ENCODE measurements at places on chromosomes 4 and X.

DNA sequence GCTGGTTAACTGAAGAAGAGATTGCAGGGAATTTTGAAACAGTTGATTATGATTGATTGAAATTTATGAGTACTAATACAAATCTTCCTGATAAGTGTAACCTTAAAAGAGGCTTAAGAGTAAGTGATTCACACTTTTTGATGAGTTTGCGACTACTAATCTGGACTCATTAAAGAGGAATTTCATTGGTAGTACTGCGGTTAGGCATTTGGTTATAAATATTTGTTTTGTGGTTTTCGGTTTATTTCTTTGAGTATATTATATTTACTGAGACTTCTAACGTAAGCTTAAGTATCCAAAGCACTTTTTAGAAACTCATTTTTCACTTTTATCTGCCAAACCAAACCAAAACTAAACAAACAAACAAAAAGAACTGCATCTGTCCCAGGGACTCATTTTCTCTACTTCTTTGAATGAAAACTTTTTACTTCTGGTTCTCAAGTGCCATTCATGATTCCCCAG is 20.7 kb downstream of the SLIT2 start:
- DNase-seq, result peak; percentile 71

GRCh38 chr4:1419708-1420107 is 13.5 kb upstream of the NKX1-1 start:
- no peak for DNase-seq

DNA sequence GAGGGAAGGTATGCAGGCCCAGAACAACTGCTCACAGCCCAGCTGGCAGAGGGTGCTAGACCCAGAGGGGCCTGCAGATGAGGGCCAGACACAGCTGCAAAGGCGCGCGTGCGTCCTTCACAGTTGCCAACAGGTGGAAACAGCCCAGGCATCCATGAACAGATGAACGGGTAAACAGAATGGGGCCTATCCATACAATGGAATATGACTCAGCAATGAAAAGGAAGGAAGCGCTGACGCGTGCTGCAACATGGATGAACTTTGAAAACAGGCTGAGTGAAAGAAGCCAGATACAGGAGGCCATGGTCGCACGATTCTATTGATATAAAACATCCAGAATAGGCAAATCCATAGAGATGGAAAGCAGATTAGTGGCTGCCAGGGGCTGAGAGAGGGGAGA is 83.1 kb upstream of the DDX3X start:
- DNase-seq, result no peak

DNA sequence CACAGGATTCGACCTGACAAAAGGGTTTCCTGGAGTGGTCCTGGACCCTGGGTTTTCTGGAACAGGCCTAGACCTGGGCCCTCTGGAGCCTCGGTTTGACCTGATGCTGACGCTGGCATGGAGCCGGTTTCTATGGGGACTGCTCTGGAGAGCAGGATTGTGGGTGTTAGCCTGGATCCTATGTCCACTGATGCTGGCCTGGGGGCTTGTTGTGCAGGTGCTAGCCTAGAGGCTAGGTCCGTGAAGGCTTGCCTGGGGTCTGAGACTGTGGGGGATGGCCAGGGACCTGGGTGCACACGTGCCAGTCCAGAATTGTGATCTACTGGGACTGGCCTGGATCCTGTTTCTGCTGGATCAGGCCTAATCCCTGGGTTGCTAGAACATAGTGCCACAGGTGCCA is 173.1 kb downstream of the TMEM47 start:
- DNase-seq, result no peak

- no peak for DNase-seq
Measured at GRCh38 chr4:14855719-14856061, 146.6 kb upstream of the CPEB2 start.

DNA sequence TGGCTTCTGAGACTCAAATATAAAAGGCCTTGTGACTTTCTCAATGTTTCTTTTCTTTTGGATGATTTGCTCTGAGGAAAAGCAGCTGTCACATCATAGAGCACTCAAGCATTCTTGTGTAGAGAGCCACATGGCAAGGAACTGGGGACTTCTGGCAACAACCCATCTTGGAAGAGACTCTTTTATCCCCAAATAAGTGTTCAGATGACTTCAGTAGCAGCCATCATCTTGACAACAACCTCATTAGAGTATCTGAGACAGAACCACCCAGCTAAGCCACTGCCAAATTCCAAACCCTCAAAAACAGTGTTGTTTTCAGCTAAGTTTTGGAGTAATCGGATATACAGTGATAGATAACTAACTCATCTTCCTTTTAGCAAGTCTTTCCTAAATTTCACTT is 1431.7 kb upstream of the IGFBP7 start:
- DNase-seq, result no peak

- DNase-seq, result no peak
Measured at GRCh38 chrX:139844884-139845283, 88.0 kb downstream of the ATP11C start.

GRCh38 chr4:105950701-105951100 is 55.4 kb downstream of the NPNT start:
- DNase-seq, result no peak

- DNase-seq, result peak; percentile 20
Measured at GRCh38 chr4:99915449-99915848, 21.2 kb upstream of the LAMTOR3 start.

DNA sequence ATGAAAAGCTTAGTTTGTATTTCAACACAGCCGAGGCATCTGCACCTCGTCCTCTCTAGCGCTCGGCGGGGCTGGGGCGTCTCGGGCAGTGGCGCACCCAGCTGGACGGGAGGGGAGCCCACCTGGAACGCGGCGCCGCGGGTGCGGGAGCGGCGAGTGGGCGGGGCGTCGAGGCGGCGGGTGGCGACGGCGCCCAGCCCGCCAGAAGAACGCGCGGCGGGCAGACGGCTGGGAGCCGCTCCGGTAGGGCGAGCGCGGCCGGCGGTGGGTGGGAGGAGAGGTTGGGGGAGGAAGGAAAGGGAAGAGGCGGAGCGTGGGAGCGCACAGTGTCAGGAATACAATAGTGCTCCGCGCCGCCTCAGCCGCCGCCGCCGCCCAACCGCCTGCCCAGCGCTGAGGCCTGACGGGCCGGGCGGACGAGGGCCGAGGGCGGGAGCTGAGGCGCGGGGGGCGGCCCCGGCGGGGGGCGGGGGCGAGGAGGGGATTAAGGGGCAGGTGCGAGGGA is at the start of gene JADE3:
Gene JADE3, plus strand, starts transcription at position 324 of the 505 bp plus-strand sequence. CDS start 72,474 bp downstream, outside the sequence.
- DNase-seq, result peak; percentile 75

- no peak for DNase-seq
Measured at GRCh38 chrX:78109458-78109857, 5.4 kb downstream of the PGK1 start.

DNA sequence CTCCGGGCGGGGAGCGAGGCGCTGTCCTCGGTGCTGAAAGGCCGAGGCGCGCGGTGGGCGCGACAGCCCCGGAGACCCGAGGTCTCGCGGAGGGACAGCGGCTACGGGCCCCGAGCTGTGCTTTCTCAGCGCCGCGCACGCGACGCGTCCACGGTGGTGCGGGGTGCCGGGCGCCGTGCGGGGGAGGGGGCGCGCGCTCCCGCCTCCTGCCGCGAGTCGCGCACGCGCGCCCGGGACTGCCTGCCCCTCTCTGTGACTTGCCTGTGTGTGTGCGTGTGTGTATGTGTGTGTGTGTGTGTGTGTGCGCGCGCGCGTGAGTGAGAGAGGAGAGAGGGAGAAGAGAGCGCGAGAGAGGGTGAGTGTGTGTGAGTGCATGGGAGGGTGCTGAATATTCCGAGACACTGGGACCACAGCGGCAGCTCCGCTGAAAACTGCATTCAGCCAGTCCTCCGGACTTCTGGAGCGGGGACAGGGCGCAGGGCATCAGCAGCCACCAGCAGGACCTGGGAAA is at the start of gene GRIA2:
Gene GRIA2, plus strand, starts transcription at position 358 of the 511 bp plus-strand sequence. CDS start 315 bp downstream, outside the sequence.
- peak; percentile 71 for DNase-seq

DNA sequence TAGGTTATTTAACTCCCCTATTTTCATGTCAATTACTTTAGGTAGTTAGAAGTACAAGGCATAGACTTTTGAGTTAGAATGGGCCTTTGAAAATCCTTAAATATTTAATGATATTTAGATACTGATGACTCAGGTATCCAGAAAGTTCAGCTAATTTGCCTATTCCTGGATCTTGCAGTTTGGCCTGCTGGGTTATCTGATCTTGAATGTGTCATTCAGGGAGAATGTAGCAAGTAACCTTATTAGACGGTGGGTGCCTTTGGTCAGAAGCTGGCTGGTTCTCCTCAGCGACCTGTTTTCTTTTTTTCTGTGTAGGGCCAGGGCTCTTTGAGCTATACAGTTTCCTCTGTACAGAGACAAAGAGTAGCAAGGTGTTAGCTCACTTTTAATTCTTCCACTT is 42.0 kb downstream of the MTM1 start:
- peak; percentile 4 for DNase-seq

GRCh38 chrX:78650906-78651437 is 8.2 kb downstream of the RTL3 start:
- DNase-seq, result peak; percentile 85

GRCh38 chrX:40508560-40508959 is 72.2 kb upstream of the ATP6AP2 start:
- no peak for DNase-seq

DNA sequence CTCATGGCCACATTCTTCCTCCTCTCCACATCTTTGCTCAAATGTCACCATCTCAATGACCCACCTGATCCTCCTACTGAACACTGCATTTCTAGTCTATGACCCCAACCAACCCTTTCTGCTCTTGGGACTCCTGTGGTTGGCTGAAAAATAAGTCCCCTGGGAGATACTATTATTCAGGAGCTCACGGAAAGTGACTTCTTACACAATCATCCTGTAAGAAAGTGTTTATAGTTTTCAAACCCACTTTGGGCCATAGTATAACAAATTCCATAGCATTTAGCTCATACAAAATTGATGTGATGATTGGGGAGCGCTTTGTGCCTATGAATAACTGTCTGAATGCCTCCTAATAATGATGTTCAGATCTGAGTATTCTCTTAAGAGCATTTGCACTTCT is 161.4 kb upstream of the HS3ST1 start:
- DNase-seq, result no peak

DNA sequence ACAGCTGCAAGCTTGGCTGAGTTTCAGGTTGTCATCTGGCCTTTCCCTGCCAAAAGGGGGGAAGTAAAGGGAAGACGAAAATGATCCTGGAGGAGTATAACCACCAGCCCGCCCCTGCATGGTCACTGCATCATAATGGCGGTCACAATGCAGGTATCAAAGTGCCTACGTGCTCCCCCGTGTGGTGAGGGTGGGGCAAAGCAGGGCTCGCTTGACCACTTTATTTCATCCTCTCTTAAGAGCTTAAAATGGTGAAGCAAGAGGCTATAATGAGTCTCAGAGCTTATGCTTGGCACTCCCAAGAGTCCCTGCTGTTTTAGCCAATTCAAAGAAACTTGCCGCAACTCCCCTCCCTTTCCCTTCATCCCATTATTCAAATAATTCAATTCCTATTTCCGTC is 105.6 kb downstream of the APOOL start:
- no peak for DNase-seq

GRCh38 chr4:158259955-158260575 is 49.8 kb downstream of the TMEM144 start:
- DNase-seq, result peak; percentile 38

GRCh38 chr4:8079916-8080753 is 78.5 kb downstream of the ABLIM2 start:
- no peak for DNase-seq

- peak; percentile 64 for DNase-seq
Measured at GRCh38 chr4:8198906-8199593, at the start of gene SH3TC1. Gene SH3TC1 (plus strand): TSS chr4:8199290. CDS start chr4:8205195, 5,905 bp downstream.
